Fibroblast of skin of abdomen (primary cell): ENCODE measurements at places on chromosomes 5 and 9.

DNA sequence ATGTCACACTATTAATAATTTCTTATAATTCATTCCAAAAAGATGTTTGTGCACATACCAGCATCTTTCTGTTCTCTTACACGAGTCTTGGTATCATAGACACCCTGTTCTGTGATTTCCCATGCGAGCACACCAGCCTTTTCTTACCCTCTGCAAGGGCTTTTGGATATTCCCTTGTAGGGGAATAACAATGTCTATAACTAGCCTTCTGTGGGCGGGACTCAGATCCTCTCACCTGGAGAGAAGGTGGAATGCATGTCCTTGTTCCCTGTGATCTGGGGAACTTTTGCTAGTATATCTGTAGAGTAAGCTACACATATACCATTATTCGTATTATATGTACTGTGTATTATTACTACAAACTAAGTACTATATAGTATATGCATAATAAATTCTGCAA, 44.8 kb downstream of the EHMT1 start:
- no peak for DNase-seq

DNA sequence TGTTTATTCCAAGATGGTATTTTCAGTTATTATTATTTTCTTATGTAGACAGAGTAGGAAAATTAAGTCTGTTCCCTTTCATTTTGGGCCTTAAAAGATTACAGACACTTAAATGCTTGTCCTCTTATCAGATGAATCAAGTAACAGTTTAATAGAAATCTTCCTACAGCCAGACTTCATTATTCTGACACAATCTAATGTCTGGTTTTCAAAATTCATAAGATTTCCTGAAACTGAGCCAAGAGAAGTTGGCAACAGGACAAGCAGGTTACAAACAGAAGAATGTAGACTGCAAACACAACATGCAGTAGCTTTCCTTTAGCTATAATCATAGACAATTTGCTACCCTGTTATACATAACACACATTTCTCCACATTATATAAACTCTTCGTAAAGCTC, 130.5 kb downstream of the FBXL17 start:
- DNase-seq: peak; percentile 6

- DNase-seq: no peak
Measured at GRCh38 chr5:6356578-6357164, 21.7 kb downstream of the MED10 start.

GRCh38 chr5:95741458-95741857, 10.3 kb downstream of the RHOBTB3 start:
- DNase-seq: no peak

GRCh38 chr5:129963359-129963758, 59.1 kb downstream of the CHSY3 start:
- DNase-seq: peak; percentile 96

- DNase-seq: peak; percentile 55
Measured at GRCh38 chr5:149423794-149424268, 44.7 kb upstream of the IL17B start.

DNA sequence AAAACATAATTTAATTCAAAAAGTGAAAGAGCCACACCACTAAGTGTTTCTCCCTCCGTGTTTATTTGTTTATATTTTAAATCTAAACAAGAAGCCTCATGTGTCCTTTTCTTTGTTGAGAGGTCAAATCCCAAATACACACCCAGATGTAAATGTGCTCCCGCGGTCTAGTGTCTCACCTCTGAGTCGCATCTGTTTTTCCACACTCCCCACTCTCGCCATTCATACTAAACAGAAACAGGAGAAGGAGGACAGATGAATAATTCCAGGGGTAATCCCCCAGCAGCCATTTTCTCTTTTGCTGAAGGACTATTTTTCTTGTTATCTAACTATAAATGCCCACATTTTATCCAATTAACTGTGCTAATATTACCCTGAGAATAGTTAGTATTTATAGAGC, 361.6 kb upstream of the RIOK2 start:
- DNase-seq: no peak

DNA sequence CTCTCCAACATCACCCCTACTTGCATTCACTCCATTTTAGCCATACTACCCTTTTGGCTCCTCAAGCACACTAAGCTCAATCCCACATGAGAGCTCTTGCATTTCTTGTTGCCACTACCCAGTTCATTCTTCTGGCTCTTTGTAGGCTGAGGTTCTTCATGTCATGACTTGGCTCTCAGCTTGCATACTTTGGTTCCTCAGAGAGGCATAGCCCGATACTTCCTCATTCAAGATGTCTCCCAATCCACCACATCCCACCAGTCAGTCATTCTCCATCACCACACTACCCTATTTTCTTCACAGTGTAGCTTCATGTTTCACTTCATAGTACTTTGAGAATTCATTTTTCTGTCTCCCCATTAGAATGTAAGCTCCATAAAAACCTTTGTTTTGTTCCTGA, 116.7 kb downstream of the NR6A1 start:
- no peak for DNase-seq

- DNase-seq: no peak
Measured at GRCh38 chr9:122816163-122816867, 12.1 kb downstream of the PDCL start.

- no peak for DNase-seq
Measured at GRCh38 chr5:132487841-132488555, 2.6 kb downstream of the IRF1 start.

- peak; percentile 82 for DNase-seq
Measured at GRCh38 chr5:174355208-174355612, 309.7 kb downstream of the NSG2 start.

DNA sequence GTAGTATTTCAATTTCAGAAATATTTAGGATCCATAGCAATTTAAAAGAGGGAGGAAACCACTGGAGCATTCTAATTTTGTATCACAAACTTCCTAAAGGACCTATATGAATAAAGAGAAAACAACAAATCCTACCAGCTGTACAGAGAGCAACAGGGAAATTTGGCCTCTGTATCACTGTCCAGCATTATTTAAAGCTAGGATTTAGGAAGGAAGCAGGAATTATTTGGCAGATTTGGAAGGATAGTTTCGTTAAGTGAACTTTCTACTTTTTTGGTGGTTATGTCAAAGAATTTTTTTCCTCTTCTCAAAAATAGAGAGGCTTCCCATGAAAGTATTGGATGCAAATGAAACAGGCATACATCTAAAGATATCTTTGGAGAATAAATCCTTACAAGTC, 269.7 kb downstream of the RAB3C start:
- DNase-seq: no peak

- no peak for DNase-seq
Measured at GRCh38 chr9:104835161-104835560, 71.2 kb downstream of the NIPSNAP3B start.

DNA sequence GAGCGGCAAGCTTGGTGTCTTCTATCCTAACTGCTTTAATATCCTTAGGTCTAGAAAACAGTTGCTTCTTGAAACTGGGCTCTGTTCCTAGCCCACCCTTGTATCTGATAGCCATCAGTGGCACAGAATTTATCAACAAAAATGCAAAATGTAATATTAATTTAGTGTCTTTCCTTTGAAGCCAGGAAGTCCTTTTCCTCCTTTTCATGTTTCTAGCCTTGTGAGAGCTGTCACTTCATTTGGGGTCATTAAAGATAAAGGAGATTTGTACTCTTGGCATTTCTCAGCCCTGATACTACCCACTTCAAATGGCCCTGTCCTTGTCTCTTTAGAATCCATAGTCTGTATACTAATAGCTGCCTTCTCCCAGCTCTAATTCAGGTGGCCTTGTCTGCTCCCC, 111.0 kb downstream of the GAS1 start:
- no peak for DNase-seq

DNA sequence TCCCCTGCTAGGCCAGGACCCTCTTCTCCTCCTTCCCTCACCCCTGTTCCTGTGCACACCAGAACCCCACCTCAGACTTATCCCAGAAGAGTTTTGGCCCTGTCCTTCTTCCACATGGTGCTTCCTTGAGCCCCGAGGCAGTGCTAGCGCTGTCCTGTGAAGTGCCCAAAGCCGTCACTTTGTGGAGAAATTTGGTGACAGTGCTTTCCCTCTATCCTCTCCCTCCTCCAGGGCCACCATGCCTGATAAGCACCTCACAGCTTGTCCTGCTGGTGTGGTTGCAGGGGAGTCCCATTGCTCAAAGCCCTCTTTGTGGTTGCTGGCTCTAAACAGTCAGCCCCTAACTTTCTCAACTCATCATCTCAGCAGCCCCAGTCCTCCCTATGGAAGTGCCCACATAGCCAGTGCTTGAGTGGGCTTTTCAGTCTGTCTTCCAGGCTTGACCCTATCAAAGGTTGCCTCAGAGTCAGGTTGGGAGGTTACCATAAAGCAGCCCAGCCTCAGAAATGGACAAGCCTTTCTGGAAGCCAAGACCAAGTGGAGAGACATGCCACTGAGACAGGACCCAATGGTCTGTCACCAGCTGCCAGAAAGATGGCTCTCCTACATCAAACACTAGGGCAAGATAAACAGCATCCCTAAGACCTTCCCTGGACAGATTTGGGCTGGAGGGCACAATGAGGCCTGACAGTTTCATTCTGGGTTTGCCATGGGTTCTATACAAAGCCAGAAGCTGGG, 18.0 kb downstream of the IGIP start:
- DNase-seq: no peak

DNA sequence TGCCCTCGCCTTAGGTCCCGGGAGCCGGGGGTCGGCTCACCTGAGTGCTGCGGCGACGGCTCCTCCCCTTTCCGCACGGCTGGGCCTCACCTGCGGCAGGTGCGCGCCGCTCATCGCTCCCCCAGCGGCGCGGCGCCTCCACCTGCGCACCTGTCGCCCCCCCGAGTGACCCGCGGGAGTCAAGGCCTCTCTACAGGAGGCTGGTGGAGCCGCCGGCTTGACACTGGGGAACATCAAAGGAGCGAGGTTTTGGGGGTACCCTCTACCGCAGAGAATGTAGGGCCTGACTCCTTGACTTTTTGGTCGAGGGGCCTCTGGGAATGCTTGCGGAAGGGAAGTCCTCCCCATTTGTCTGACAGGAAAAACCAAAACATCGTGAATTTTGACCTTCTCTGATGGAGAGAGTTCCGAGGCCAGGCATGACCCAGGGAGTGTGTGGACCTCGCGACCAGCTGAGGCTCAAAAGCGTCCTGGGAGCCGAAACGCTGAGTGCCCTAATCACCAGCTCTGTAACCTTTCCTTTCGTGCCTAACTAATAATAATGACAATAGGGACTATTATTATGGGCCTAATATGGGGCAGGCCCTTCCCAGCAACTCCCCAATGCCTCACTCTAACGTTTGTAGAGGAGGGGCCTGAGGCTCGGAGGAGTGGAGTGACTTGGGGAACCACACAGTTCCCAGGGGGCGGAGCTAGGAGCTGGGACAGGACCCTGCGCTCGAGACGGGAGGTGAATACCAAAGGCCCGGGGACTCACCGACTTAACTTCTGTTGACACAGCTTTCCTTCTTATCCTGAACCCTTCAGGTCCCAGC, 714 bp upstream of the IER5L start:
- no peak for DNase-seq

DNA sequence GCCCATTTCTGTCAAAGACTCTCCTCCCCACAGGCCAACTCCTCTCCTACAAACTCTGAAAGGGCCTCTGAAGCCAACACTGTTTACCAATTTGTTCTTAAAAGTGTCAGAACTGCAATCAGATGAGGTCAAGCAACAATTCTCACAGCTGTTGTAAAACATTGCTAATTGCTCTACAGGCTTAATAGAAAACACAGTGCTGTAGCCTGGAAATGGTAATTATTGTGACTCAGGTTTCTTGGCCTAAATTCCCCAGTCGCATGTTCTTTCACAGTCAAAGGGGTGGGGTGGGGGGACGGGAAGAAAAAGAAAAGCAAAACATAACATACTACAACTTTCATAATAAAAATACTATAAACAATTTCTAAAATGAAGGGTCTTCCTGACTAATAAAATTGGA, 343.2 kb downstream of the DMAC1 start:
- DNase-seq: no peak
